HT1080 (cell line): ENCODE measurements at places on chromosomes 7 and 10. TPM values are rescaled to one million over a fixed set of nuclear protein-coding genes. Genes with fewer than 3 reads are reported as not detected.

The PBLD gene
- total RNA-seq: 2.0 and 2.3 TPM in 2 replicates

The PLEKHS1 gene
- total RNA-seq: not detected in 2 replicates

The FRAT1 gene
- total RNA-seq: 3.3 and 4.3 TPM in 2 replicates

The BBIP1 gene
- 35.8 and 43.1 TPM in 2 replicates for total RNA-seq
